Stimulated activated CD4-positive, alpha-beta T cell treated with anti-CD3 and anti-CD28 coated beads, TNF-alpha, amount 100 ng/mL, for 48 hours (primary cell): ENCODE measurements at places on chromosomes 7 and 10.

DNA sequence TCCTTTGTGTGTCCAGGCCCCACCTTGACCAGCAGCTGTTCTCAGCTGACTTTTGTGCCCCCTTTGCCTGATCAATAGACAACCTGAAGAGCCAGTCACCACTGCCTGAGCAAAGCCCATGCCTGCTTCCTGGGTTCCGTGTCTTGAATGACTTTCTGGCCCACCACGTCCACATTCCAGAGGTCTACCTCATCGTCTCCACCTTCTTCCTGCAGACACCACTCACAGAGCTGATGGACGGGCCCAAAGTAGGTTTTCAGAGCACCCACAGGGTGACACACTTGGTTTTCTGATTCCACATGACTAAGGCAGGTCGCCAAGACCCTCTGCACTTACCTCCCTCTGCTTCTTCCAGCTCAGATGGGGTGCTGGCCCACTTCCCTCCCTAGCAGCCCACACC is 126.8 kb downstream of the WDFY4 start:
- DNase-seq, result no peak

GRCh38 chr7:134320201-134320600 is 3.5 kb upstream of the SLC35B4 start:
- no peak for DNase-seq

GRCh38 chr10:69817078-69817581 is 15.4 kb downstream of the COL13A1 start:
- no peak for DNase-seq

- no peak for DNase-seq
Measured at GRCh38 chr7:50646069-50646468, 80.9 kb upstream of the DDC start.

- DNase-seq, result no peak
Measured at GRCh38 chr7:4271716-4272015, 410.4 kb upstream of the FOXK1 start.

- DNase-seq, result no peak
Measured at GRCh38 chr7:142196066-142196840, 61.6 kb downstream of the PRSS58 start.

GRCh38 chr10:18582803-18583202 is 68.6 kb downstream of the NSUN6 start:
- DNase-seq, result no peak

DNA sequence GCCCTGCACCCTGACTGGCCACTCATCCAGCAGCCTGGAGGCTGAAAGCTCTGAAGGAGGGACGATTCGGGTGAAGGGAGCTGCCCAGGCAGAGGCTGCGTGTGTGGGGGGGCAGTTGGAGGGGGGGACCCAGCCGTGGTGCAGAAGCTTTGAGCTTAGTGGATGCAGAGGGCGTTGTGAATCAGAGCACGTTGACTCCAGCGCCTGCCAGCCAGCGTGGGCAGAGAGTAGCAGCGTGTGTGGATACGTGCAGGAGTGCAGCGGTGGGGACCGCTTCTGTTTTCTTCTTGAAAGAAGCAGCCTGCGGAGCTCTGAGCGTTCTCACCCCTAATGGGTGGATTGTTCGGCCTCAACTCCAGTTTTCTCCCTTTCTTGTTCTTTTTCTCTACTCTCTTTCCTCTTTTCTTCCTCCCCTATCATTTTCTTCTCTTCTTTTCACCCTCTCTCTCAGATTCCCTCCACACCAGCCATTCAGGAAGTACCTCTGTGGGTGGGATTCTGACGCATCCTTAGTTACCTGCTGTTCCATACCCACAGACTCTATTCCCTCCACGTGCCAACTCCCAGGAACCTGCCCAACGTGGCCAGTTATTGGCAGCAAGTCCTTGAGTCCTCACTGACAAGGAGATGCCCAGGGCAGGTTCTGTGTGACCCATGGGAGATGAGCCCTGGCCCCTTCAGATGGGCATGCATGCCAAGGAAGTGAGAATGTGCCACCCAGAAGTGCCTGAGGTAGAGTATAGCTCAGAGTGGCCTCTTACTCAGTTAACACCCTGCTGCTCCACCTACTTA is 47.4 kb downstream of the SORCS3 start:
- no peak for DNase-seq

DNA sequence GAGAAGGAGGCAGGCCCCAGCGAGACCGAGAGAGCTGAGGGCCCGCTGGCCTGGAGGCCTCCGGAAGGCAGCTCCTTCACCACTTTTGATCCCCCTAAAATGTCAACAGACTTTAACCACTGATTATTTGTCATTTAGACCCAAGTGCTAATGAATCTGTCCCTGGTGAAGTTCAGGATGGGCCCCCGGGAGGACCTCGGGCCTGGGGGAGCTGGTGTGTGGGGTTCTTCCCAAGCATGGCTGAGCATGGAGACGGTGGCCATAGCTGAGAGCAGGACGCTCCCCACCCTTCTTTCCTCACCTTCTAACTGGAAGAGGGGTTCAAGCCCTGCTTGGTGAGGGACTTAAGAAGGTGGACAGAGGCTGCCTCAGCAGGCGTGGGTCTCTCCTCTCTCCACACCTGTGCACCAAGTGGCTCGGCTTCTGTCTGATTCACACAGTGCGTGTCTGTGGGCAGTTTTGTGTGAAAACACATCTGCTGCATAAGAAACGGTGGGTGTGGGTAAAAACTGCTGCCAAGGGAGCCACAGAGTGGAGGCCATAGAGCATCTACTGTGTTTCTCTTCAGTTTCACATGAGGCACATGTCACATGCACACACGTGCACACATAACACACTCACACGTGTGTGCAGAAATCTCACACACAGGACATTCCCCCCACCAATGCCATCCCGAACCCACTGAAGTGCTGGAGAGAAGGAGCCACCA is 53.5 kb upstream of the VIPR2 start:
- DNase-seq, result no peak

DNA sequence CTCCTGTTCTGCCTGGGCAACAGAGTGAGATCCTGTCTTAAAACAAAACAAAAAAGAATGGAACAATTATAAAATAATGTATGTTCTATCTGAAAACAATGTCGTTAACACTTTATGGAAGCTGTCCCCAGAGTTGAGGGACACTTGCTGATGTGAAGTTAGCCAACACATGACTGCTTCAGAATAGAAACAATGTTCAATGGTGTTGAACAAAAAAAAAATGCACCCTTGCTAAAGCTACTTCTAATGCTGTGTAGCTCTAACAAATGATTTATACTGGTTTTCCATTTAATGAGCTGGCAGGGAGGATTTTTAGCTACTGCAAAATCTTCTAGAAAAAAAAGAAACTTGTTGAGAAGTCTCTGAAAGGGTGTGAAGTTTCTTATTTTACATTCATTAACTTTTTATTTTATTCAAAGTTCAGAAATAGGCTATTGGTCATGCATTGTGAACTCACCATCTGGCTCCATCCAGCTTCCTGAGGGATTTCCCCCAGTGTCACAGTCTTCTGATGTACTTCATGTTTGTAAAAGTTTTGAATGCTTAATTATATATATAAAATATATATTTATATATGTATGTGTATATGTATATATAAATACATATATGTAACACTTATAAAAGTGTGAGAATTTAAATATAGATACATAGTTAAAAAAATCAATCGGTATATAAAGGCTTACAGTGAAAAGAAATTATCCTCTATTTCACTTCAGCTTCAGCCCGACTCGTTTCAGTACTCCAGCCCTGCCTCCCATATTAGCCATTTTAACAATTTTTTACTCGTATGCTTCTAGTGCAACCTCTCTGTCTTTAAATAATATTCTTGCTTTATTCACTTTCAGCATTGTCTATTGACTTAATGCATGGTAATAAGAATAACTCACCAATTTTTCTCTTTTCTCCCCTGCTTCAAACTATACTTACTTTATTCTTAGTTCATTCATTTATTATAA is 35.0 kb downstream of the HDAC9 start:
- no peak for DNase-seq

DNA sequence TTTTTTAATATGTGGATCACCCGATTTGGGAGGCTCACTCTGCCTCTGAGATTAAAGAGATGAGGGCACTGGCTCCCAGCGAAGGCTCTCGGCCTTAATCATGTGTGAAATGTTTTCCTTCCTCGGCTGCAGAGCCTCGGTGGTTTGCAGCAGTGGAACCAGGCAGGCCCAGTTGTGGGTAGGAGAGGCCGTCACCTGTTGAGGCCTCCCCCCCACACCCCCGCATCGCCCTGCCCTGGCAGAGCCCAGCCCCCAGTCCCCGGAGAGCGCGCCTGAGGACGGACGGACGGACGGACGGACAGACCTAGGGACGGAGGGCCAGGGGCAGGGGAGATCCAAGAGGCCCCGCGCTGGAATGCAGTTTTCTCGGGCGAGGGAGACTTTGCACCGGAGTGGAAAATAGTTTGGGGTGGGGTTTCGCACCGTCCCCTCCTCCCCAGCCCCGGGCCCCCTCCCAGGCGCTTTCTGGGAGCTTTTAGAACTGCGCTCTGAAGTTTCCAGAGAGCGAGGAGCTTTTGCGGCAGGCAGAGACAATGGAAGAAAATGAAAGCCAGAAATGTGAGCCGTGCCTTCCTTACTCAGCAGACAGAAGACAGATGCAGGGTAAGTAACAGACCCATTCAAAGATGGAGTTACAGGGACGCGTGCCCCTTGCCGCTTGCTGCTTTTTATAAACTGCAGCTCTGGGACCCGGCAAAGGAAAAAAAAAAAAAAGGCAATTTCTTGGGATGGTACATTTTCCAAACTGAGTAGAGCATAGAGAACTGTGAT is at the start of gene KIAA1217:
Gene KIAA1217, plus strand, starts transcription at position 478 of the 771 bp plus-strand sequence. Its CDS starts 56 bp downstream, at position 534.
- DNase-seq, result no peak

DNA sequence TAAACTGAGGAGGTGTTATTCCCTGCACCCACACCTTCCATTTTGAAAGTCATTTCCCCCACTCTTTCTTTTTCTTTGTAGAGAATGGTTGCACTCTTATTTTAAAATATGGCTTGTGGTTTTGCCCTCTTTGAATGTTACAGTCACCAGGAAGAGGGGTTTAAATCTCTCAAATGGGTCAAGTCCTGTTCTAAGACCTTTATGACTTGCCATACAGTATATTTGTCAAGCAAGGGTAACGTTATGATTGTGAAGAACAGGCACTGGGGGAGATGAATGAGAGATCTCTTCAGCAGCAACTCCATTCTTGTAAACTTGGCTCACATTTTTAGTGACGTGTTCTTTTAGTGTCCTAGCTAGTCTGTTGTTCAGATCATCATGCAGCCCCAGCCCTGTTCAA is 634.7 kb downstream of the KCNMA1 start:
- DNase-seq, result no peak
